ENCODE measurements at places on chromosomes 11 and 22.

- no peak for DNase-seq
Observed at GRCh38 chr11:14444441-14445189, 55.0 kb downstream of the COPB1 start.

GRCh38 chr22:46959369-46959768 is 196.9 kb downstream of the TBC1D22A start:
- DNase-seq: no peak

DNA sequence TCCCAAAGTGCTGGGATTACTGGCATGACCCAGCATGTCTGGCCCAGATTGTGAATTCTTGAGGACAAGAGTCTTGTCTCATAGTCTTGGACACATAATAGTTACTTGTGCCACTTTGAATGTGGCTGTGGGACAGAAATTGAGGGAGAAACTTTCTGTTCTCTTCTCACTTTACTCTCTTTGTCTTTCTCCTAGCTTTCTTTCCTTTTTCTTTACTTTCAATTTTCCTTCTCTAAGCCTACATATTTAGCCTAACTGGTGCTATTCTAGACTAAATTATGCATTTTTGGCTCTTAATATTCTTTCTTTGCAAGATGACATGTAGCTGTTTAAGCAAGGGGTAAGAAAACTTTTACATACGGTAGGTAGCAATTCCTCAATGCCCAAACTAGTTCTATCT is 33.2 kb downstream of the HORMAD2 start:
- DNase-seq: no peak

DNA sequence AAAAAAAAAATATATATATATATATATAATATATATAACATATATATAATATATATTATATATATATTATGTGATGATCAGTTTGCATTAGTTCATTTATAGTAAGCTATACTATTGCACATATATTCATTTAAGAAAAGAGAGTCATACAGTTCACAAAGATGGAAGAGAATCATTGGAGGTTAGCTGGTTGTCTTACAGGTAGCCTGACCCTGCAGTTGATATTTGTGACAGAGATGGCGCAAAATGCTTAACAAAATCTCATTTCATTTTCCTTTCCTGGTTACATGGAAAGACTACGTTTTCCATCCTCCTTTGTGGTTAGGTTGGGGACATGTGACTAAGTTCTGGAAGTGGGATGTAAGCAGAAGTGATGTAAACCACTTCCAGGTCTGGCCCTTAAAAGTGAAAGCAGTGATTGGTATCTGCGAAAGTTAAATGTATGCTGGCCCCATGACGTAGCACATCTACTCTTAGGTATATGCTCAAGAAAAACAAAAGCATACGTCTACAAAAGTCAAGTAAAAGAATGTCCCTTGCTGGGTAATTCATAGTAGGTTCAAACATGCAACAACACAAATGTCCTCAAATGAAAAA is 7.2 kb upstream of the TMEM135 start:
- DNase-seq: no peak

GRCh38 chr11:37511425-37511933 is 913.4 kb upstream of the RAG2 start:
- no peak for DNase-seq

- DNase-seq: no peak
Observed at GRCh38 chr11:95247127-95247684, 16.2 kb upstream of the SESN3 start.

GRCh38 chr22:47154621-47155081 is 392.2 kb downstream of the TBC1D22A start:
- no peak for DNase-seq

DNA sequence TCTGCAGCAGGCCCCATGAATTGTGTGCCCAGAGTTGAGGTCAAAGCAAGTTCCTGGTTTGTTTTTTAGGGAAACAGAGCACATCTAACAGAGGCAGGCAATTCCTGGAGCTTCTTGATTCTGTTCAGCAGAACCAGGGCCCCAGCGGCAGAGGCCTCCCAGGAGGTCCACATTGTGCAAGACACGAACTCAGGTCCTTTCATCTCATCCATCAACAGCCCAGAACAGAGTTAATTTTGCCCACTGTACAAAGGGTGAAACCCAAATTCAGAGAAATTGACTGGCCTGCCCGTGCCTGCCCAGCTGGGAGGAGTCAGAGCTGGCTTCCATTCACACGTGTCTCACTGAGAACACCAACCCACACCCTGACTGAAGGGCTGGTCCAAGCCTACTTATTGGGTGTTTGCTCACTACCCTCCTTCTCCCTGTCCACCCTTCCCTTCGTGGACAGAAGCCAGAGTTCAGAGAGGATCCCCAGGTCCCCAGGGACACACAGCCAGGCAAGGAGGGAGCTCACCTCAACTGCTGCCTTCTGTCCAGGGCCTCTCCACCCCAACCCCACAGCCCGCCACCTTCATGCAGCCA is 607.1 kb downstream of the TBC1D22A start:
- DNase-seq: no peak

DNA sequence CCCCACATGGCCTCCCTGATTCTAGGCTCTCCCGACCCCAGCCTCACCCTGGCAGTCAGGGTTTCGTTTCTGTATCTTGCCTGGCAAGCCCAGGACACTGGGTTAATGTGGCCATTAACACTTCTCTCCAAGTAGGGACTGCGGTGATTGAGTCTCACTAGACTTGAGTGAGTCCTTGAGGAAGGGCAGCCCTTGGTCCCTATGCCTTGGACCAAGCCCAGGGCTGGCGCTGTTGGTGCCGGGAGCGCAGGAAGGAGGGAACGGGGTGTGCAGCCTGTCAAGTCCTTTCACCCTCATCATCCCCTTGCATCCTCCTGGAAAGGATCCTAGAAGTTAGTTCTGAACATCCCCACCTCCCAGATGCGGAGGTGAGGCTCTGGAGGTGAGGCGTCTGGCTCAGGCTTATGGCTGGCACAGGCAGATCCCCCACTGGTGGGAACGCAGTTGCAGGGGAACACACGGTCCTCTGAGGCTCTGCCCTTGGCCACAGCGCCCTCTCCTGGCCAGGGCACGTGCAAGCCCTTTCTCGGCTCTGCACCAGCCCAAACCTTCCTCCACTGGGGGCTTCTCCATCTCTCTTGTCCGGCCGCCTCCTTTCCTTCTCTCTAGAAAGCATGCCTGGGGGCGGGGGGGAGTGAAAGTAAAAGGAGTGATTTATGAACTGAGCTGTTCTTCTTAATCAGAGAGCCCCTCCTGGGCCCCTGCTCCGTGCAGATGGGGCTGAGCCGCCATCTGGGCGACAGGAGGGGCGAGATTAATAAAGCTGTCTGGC is 56.7 kb downstream of the TP53I11 start:
- DNase-seq: peak; percentile 31

- no peak for DNase-seq
Observed at GRCh38 chr11:4890279-4890678, 8.6 kb downstream of the OR51T1 start.

DNA sequence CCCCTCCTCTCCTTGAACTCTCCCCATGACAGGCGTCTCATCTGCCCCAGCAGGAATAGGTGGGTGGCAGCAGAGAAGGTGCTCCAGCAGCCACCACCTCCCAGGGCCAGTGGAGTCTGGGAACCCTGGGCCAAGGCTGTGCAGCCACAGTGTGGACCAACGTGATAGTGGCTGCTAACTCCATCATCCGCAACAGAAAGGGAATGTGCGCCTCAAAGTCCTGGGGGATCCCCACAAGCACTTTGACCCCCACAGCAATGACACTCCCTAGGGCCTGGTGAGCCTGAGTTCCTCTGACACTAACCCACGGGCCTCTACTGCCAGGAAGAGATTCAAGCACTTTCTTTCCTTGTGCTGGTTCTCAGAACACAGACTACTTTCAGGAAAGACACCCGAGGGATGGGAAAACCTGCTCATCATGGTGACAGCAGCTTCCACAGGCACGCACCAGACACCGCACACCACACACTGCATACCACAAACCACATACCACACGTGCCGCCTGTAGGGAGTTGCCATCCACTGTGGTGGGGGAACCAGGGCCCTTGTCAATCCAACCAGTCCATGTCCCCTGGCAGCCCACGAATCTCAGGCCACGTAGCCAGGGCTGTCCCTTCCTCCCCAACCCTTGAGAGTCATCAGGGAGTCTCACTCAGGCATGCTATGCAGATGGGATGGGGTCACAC is 3.4 kb upstream of the SLC25A1 start:
- no peak for DNase-seq

GRCh38 chr22:50705219-50705691 is 32.6 kb downstream of the SHANK3 start:
- DNase-seq: no peak

GRCh38 chr22:17541476-17541875 is 21.8 kb upstream of the SLC25A18 start:
- DNase-seq: no peak

DNA sequence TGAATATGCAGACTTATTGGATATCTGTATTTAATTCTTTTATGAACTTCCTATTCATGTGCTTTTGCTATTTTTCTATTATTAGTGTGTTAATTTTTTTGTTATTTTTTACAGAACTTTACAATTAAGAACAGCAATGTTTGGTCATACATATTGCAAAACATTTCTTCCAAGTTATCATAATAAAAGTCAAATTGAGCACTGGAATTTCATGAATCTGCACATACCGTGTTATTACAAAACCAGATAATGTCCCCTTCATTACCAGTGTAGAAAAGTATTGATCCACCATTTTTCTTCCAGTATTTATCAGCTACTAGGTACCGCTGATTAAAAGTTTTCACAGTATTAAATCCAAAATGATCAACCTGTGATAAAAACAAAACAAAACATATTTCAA is 40.5 kb downstream of the PRCP start:
- no peak for DNase-seq

DNA sequence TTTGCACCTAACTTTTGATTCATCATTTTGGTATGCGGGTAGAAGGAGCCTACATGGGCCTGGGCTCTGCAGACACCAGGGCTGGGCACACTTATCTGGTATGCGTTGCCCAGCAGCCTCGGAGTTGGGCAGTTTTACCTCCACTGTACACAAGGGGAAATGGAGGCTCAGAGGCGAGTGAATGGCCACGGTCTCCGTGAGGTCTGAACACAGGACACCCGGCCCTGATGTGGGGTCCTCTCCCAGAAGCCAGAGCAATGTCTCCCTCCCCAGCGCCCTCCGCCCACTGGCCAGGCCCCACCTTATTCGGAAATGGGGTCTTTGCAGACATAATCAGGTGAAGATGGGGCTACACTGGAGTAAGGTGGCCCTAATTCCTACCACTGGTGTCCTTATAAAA is 43.7 kb downstream of the OSBPL5 start:
- DNase-seq: no peak

GRCh38 chr11:9605742-9606141 is 32.3 kb downstream of the WEE1 start:
- no peak for DNase-seq

DNA sequence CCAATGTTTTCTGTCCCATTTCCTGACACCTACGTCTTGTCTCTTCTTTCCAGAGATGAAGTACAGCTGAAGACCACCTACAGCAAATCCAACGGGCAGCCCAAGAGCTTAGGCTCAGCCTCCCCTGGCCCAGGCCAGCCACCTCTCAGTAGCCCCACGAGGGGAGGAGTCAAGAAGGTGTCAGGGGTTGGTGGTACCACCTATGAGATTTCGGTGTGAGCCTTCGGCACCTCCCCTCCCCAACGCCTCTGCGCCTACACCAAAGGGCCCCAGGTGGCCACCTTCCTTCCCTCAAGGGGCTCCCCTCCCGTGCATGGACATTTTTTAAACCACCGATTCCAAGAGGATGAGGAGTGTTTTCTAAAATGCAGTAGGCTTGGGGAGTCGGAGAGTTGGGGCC is 12.2 kb downstream of the MED19 start:
- DNase-seq: no peak

DNA sequence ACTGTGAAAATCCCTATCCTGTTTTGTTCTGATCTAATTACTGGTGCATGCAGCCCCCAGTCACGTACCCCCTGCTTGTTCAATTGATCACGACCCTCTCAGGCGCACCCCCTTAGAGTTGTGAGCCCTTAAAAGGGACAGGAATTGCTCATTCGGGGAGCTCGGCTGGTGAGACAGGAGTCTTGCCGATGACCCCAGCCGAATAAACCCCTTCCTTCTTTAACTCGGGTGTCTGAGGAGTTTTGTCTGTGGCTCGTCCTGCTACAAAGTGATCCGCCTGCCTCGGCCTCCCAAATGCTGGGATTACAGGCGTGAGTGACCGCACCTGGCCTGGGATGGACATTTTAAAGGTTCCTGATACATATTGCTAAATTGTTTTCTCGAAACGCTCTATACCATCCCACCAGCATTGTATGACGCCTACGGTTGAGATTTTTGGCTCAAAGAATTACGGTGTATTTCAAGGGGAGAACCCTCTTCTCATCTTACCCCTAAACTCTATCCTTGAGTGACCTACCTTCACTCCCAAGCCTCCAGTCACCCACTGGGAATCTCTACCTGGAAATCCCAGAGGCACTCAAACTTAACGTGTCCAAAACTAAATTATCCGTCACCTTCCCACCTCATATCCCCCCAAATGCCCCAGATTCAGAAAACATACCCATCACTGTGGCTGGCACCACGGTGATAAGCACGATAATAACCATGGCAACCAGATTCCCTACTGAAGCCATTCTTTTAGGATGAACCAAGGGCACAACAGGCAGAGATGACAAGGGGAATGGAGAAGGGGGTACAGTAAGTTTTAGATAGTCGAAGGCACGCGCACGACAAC is 789 bp upstream of the POLA2 start:
- DNase-seq: no peak

DNA sequence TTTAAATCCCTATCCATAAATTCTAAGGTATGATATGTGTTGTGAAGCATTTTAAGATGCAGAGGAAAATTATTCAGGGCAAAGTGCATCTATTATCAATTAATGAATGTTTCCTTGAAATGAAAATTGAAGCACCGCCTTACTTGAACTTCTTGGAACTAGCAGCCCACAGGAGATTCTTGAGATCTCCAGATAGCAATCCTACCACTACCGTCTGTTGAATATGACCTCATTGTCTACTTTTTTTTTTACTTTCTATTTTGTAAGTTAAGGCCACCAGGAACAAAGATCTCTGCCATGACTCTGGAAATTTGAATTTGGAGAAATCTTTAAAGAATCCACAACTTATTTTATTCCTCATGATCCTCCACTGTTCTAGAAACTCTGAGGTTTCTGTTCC is 808.7 kb downstream of the KCNA4 start:
- DNase-seq: no peak

DNA sequence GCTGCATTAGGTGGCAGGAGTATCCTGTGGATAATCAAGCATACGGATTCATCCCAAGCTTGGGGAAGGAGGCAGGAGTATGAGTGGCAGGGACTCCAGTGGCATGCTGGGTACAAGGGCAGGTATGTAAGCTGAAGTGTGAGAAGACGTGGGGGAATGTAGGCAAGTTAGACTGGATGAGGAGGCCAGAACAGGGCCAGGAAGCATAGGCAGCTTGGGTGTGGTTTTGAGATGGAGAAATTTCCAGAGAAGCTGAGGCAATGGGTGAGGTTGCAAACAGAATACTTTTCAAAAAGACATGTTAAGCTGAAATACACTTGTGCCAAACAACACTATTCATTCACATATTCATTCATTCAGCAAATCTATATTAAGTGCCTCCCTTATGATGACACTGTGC is 43.1 kb upstream of the AMOTL1 start:
- DNase-seq: no peak

Measured in stimulated activated CD4-positive, alpha-beta T cell treated with anti-CD3 and anti-CD28 coated beads, Interleukin-15, amount 100 ng/mL, for 1 hour (primary cell).